ENCODE measurements at places on chromosomes 12 and 14.

DNA sequence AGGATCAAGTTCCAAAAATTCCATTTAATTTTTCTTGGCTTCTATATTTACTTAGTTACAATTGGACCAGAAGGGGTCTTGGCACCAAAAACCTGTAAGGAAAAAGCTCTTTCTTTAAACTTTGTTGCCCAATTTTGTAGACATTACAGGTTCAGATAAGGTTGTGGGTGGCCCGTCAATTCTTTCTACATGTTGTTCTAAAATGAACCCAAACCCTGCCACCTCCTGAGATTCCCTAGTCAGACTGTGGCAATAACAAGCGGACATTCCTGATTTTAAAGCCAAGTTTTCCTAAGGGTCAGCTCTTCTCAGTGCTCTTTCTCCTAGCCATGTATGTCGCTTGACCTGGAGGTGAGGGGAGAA, 45.0 kb upstream of the GSG1 start:
- DNase-seq = no peak
- H3K36me3 ChIP-seq = no peaks in the 10 kb centered on the region
- no peak overlapping the region for H3K4me3 ChIP-seq
- no peak overlapping the region for H3K27ac ChIP-seq
- H3K27me3 ChIP-seq = no peaks in the 10 kb centered on the region

DNA sequence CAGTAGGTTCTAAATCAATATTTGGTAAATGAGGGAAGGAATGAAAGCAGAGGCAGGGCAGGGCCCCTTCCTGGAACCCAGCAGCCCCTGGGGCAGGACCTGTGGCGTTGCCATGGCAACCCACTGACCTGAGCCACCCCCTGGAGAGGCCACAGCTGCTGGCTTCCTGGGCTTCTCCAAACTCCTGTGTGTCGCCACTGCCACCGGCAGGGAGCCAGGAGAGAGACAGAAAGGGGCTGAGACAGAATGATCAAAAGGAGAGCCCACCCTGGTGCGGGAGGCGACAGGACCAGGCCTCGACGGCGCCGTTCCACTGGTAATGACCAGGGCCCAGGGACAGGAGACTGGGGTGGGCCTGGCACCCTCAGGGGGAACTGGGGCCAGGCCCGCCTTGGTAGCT, 18.2 kb downstream of the RFX4 start:
- no peak overlapping the region for H3K27ac ChIP-seq
- no peak for DNase-seq
- no peaks in the 10 kb centered on the region for H3K4me1 ChIP-seq
- H3K36me3 ChIP-seq = no peaks in the 10 kb centered on the region
- H3K27me3 ChIP-seq = peaks cover 59% of the 10 kb centered on the region

DNA sequence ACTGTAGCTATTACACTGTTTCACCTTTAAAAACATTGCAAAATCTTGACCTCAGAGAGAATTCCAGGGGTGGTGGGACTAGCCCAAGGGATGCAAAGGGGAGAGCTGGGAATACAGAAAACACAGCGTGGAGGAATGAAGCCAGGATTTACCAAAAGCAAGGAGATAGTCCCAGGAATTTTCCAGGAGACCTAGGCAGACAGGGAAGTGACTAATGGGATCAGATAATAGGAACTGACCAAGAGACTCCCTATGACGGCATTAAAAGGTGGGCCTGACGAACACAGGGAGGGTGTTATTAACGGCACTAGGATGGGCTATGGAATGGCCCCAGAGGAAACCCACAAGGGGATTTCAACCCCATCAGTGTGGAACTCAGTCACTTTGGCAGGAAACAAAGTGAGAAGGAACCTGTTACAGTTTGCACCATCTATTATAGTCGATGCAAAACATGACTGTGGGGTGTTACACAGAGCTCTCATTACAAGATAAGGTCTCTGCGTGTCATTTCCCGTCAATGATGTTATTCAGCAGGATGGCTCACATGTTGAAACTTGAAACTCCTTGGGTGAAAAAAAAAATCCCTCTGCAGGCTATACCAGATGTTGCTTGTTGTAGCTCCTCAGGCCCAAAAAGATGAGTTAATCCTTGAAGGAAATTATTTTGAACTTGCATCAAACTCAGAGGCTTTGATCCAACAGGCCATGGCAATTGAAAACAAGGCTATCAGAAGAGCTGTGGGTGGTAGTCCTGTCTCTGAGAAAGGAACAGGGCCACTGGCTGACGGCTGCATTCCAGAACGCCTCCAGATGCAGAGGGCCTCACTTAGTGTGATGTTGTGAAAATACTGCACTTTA, 58.7 kb downstream of the DRAM1 start:
- H3K27ac ChIP-seq = no peak overlapping the region
- no peaks in the 10 kb centered on the region for H3K36me3 ChIP-seq
- no peaks in the 10 kb centered on the region for H3K4me1 ChIP-seq
- no peak overlapping the region for H3K4me3 ChIP-seq

DNA sequence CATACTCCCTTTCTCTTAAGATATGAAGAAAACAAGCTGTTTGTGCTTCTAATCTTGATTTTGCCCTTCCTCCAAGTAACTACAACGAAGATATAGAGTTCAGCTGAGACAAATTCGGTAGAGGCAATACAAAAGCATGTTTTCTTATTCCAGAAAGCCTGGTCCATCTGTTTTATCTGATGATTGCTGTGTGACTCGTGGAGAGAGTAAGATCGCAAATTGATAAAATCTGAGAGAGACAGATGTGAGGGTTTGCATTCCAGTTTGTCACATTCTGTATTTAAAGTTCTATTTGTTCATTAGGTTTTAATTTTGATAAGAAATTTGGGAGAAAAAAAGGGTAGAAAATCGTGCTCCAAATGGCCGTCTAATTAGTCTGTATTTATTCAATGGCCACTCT, 192.1 kb downstream of the CPNE8 start:
- no peaks in the 10 kb centered on the region for H3K4me1 ChIP-seq
- H3K36me3 ChIP-seq = no peaks in the 10 kb centered on the region
- H3K27me3 ChIP-seq = no peaks in the 10 kb centered on the region
- H3K4me3 ChIP-seq = no peak overlapping the region

DNA sequence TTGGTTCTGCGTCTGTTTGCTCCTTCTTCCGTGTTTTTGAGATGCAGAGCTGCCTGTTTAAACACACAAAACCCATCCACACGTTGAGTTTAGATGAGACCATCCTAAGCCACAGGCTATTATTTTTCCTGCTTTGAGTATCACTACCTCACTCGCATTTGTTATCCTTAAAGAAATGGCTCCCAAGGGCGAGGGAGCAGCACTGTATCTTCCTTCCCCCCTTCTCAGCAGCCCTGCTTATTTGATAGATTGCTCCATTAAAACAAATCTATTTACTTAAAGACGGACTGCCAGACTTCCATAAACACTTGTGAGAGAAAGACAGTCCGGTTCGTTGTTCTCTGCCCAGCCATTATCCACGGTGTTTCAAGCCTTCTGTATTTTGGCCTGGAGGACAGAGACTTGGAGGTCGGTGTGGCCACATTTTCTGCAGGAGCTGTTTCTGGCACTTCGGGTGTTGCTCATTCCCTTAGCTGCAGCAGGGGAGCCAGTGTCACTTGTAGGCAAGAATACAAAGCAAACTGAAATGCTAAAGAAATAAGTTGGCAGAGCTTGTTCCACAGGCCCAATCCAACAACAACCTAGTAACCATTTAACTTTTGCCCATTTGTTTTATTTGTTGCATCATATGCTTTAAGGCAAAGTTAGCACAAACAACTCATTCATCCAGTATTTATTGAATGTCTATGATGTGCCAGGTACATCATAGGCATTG, 275.4 kb downstream of the TTC6 start:
- H3K36me3 ChIP-seq = no peaks in the 10 kb centered on the region
- H3K27me3 ChIP-seq = no peaks in the 10 kb centered on the region
- DNase-seq = no peak
- H3K4me1 ChIP-seq = peaks cover 7% of the 10 kb centered on the region
- no peak overlapping the region for H3K27ac ChIP-seq

DNA sequence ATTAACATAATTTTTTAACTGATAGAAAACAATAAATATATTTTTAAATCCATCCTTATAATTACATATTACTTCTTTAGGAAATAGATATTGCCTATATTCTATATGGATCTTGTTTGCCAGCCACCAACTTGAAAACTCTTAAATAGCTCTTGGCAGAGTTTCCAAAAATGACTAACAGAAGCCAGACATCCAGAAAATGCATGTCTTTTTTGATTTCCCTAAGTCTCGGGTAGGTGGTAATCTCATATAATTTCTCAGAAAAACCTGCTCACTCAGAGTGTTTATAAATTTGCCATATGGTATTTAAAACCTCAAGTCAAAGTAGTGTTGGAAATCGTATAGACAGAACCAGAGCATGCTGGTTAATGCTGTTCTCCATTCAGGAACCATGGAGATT, 360.4 kb upstream of the FOXG1 start:
- no peak overlapping the region for H3K27ac ChIP-seq
- H3K36me3 ChIP-seq = no peaks in the 10 kb centered on the region
- H3K4me1 ChIP-seq = no peaks in the 10 kb centered on the region
- H3K4me3 ChIP-seq = no peak overlapping the region
- H3K27me3 ChIP-seq = no peaks in the 10 kb centered on the region

DNA sequence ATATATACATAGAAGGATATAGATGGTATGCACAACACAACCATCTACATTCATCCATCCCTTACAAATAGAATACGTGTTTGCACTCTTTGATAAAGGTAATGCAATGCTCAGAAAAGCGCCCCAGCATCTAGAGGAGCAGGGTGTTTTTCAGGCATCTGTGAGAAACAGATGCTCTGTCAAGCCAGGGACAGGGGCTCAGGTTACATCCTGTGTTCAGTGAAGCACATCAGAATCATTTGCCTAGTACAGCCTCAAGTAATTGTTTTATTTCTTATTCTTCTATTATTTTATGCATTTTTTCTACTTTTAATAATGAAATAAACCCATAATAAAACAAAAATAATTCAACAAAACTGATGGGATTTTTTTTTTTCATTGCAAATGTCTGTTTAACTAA, 50.5 kb upstream of the HIF1A start:
- no peaks in the 10 kb centered on the region for H3K27me3 ChIP-seq
- no peak overlapping the region for H3K4me3 ChIP-seq
- no peak for DNase-seq
- H3K27ac ChIP-seq = no peak overlapping the region
- H3K36me3 ChIP-seq = no peaks in the 10 kb centered on the region

GRCh38 chr12:109763201-109763841, 49.7 kb downstream of the FAM222A start:
- no peaks in the 10 kb centered on the region for H3K4me1 ChIP-seq
- H3K27ac ChIP-seq = no peak overlapping the region
- H3K36me3 ChIP-seq = no peaks in the 10 kb centered on the region
- H3K27me3 ChIP-seq = no peaks in the 10 kb centered on the region

- H3K27me3 ChIP-seq = no peaks in the 10 kb centered on the region
- no peak for DNase-seq
These were observed 19.5 kb downstream of the PTGDR start for GRCh38 chr14:52286661-52287649.
